ENCODE measurements at places on chromosomes 4 and X.

- DNase-seq: peak; percentile 6
Measured at GRCh38 chrX:102712216-102712966, at the start of gene GPRASP2. TSS of gene GPRASP2 (plus strand) at chrX:102712448. CDS start at chrX:102714870, 2,422 bp downstream.

- no peak for DNase-seq
Measured at GRCh38 chr4:152655272-152656129, 24.3 kb downstream of the TMEM154 start.

DNA sequence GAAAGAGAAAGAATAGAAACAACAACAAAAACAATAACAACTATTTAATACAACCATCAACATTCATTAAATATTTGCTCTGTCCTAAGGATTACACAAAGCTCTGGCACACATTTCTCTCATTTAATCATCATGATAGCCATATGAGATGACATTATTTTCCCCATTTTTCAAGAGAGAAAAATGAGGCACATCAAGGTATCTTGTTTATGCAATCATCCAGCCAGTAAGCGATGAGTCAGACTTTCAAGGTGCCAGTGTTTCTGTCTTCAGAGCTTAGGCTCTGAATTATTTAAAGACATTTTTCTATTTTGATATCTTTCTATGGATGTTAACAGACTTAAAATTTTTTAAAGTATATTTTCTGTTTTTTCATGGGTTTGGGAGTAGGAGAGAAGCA, 541.8 kb upstream of the SMIM31 start:
- peak; percentile 20 for DNase-seq

DNA sequence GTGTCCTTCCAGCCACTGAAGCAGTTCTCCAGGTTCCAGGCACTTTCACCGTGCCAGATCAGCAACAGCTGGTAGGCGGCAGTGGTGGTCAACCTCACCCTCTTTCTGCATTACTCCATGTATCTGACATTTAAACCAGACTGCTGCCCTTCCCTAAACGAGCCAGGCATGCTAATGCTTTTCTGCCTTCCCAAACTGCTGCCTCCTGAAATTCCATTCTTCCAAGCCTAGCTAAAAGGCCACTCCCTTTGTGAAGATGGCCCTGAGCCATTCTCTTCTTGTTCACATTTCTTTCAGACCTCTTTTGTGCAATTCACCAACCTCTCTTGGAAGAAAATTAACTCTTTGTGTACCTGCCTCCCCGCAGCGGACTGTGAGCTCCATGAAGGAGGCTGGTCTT, 73.7 kb downstream of the CHST7 start:
- DNase-seq: no peak

DNA sequence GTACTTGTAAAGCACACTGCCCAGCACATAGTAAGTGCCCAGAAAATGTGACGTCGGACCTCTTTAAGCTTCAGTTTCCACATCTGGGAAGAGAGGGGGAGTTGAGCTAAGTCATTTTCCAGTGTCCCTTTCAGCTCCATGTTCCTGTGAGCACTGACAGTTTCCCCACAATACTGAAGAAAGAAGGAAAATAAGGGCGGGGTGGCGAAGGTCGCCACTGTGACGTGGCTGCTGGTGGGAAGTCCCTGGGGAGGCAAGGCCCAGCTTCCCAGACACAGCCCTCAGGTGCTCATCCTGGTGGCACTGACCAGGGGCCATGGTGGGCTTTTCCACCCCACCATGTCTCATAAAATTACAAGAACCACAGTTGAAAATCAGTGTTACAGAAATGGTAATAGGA, 121.8 kb downstream of the PTTG2 start:
- DNase-seq: no peak

GRCh38 chr4:2266181-2266580, 4.3 kb upstream of the MXD4 start:
- DNase-seq: no peak

DNA sequence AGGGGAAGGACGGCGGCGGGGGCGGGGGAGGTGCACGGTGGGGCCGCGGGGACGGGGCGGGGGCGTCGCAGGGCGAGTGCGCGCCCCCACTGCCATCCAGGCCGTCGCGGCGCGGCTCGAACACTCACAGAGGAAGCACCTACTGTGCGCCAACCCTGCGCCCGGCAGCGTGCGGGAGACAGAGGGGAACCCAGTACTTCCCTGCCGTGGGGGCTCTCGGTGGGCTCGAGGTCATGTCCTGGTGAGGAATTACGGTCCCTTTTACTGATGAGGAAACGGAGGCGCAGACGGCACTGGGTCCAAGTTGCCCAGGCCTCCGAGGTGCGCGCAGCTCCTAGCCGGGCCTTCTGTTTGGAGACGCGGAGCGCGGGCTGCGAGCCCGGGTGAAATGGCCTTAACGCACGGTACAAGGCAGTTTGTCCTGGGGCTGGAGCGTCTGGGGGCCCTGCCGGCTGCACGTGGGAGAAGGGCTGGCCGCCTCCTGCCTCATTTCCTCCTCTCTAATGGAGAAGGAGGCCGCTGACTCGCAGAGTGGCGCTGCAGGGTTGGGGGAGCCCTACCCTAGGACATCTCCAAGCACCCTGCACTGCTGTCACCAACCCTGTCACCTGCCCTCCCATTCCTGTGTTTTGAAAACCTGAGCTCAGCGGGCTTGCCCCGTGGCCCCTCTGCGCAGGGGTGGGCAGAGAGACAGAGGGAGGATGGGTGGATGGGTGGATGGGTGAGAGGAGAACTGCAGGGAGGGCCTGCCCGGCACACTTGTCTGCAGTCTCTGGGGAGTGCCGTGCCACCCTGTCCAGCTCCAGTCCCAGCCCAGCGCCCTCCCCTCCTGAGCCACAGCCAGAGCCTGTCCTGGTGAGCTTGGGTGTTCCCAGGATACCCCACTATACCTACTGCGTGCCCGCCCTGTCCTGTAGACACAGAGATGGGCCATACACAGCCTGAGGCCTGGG, 106.0 kb downstream of the ADRA2C start:
- DNase-seq: no peak

DNA sequence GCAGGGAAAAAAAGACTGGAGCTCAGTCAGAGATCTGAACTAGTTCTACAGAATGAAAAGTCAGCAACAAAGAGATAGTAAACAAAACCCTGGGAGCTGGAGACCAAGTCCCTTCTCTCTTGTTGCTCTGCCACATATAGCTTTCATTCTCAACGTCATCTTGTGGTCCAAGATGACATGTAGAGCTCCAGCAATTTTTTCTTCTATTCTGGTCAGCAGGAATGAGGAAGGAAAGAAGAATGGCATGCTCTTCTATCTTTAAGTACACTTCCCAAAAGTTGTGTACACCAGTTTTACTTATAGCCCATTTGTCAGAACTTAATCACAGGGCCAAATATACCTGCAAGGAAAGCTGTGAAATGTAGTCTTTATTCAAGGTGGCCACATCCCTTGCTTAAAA, 45.6 kb downstream of the RAP2C start:
- DNase-seq: no peak

DNA sequence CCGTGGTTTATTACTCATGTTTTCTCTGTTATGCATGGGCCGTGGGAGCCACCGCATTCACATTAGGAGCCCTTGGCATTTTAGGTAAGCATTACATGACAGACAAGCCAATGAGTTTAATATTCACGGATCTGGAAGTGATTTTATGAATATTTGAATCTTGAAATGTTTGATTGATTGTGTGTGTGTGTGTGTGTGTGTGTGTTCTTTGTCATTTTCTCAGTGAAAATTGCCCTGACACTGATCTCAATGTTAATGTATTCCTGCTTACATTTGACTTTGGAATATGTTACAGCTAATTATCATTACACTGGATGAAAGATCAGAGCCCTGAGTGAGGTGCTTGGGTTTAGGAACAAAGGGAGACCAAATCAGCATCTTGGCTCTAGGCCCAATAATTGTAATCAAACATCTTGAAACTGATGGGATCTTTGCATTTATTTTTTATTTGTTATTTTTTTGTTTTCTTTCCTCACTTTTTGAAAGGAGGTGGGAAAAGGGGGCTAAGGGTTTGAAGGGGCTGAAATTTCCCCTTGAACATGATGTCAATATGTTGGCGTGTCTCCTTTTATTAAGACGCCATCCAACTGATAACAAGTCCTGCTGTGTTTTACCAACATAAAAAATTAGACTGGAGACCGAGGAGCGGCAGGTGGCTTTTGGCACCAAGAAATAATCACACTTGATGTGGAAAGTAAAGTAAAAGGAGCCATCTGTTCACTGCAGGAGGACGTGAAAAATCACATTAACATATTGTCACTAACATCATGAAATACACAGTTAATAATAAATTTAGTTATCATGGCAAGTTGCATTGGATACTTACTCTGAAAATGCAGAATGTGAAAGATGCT, 5.2 kb upstream of the GK2 start:
- no peak for DNase-seq

DNA sequence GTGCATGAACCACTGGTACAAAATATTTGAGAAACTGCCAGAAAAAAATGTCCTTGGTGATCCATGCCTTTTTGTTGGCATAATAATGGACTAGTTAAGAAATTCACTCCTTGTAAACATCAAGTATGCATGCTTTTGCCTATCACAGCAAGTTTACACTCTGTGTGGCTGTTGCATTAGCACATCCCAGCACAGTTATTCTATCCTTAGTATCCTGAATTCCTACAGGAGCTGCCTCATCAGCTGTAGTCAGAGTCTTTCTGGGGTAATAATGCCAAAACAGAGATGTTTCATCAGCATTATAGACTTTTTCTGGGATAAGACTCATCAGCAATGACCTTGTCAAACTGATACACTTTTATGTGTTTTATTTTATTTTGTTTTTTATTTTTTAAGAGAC, 82.8 kb downstream of the CHIC2 start:
- DNase-seq: peak; percentile 31

GRCh38 chr4:109294468-109295020, 7.9 kb downstream of the COL25A1 start:
- DNase-seq: peak; percentile 17

DNA sequence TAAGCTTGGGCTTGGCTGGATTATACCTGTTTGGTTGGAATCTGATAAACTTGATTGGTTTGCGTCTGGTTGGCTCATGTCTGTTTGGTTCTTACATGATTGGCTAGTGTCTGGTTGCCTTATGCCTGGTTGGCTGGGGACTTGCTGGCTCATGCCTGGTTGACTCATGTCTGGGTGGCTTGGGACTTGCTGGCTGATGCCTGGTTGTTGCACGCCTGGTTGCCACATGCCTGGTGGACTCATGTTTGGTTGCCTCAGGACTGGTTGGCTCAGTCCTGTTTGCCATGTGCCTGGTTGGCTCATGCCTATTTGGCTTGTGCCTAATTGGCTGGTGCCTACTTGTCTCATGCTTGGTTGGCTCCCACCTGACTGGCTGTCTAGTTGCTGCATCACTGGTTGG, 104.5 kb downstream of the APOOL start:
- peak; percentile 34 for DNase-seq

DNA sequence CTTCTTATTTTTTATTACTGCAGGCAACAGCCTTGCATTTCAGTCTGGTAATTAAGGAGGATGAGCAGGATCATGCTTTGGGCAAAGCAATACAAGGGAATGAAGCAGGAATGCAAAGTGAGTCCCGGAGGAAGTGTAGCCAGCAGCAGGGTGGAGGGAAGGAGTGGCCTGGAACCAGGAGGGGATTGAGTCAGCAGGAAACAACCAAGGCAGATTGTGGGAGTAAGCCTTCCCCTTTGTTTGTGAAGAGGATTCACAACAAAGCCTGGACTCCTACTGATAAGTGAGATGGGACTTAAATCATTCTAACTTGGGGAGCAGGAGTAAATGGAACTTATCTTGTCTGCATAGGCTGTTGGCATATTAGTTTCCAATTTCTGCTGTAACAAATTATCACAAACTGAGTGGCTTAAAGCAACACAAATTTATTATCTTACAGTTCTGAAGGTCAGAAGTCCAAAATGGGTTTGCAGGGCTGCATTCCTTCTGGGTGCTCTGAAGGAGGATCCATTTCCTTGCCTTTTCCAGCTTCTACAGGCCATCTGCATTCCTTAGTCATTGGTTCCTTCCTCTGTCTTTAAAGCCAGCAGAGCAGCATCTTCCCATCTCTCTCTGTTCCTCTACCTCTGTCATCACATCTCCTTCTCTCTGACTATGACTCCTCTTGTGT, 93.2 kb upstream of the AP1S2 start:
- peak; percentile 68 for DNase-seq

GRCh38 chr4:155399974-155400697, 23.4 kb upstream of the MAP9 start:
- no peak for DNase-seq

- DNase-seq: no peak
Measured at GRCh38 chr4:148790246-148790645, 348.0 kb upstream of the NR3C2 start.

DNA sequence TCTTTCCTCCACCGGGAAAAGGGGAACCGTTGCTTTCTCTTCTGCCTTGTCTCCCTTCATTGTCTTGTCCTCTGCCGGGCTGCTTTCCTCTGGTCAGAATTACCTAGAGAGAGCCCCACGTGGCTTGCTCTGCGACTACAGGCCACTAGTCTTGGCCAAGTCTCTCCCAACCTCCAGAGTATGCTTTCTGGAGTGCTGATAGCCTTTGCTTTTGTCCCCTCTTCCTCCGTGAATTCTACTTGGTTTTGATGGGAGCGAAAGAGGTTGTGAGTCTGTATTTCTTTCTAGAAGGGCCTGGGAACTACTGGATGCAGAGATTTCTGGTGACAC, 5.3 kb upstream of the POU4F2 start:
- DNase-seq: no peak

DNA sequence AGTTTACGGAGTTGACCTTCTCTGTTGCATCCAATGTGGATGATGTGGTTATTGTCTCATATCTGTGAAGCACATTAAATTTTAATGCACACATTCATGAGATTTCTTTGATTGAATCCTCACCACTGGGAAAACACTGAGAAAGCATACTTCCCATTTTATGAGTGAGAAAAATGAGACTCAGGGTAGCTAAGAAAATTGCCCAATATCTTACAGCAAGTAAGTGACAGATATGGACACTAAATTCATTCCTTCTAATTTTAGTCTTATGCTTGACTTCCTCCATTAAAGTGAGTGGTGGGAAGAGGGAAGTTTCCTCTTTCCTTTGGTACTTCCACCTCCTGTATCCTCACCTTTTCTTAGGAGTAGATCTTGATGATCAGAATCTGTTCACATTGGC, 504.8 kb upstream of the BOD1L1 start:
- DNase-seq: no peak

- no peak for DNase-seq
Measured at GRCh38 chr4:8852118-8852704, 19.4 kb downstream of the HMX1 start.

- DNase-seq: peak; percentile 87
Measured at GRCh38 chrX:30875957-30876356, 13.1 kb downstream of the TAB3 start.

Data from fibroblast of mammary gland (primary cell).